ENCODE measurements at places on chromosomes 5 and 9.

- no peak for DNase-seq
Measured at GRCh38 chr9:93205896-93206575, 22.1 kb downstream of the WNK2 start.

DNA sequence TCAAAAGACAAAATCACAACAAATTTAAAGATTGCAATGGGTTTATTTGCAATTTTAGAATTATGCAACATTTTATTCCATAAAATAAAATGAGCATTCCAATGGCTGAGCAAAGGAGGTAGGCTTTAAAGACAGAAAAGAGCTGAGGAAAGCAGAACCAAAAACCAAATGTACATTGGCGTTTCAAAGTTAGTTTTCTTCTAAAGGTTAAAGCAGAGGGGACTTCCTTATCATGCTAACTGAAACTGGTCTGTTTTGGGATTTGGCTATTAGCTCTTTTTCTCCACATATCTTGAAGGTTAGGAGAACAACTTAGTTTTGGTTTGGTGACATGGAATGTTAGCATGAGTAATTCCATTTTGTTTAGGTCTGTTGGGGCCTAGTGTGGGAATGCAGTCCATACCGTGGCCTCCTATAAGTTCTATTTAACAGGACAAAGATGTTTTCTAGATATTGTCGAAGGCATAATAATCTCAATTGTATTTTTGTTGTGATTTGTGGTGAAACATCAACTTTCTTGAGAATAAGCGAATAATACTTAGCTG, 20.3 kb downstream of the DCP2 start:
- DNase-seq, result no peak

DNA sequence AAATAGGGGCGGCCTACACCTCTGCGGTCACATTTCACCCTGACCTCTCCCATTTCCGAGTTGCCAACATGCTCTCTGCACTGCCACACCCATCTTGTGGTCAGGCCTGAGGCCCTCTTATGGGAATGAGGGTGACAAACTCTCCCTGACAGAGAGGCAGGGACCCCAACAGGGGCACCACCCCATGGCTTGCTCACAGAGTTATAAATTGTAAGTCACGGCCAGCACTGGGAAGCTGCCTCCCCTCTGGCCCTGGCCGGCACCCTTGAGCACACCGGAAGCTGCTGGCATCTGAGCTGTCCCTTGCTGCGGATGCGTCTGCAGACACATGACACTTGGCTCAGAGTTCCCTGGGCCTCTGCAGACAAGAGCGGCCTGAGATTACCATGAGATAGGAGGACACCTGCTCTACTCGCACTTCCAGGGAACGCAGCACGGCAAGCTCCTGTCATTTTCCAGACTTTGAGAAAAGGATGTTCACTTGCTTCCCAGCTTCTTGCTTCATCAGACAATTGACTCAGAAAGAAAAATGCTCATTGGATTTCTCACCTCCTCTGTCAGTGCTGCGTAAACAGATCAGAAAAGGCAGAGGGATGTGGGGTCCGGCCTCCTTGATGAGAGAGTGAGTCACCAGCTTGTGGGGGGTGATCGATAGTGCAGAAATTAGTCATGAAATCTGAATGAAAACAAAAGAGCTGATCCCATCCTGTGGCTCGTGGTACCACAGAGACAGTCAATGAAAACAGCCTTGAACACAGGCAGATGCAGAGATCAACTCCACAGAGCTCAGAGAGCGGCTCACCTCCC, 269.8 kb downstream of the SYK start:
- DNase-seq, result no peak

DNA sequence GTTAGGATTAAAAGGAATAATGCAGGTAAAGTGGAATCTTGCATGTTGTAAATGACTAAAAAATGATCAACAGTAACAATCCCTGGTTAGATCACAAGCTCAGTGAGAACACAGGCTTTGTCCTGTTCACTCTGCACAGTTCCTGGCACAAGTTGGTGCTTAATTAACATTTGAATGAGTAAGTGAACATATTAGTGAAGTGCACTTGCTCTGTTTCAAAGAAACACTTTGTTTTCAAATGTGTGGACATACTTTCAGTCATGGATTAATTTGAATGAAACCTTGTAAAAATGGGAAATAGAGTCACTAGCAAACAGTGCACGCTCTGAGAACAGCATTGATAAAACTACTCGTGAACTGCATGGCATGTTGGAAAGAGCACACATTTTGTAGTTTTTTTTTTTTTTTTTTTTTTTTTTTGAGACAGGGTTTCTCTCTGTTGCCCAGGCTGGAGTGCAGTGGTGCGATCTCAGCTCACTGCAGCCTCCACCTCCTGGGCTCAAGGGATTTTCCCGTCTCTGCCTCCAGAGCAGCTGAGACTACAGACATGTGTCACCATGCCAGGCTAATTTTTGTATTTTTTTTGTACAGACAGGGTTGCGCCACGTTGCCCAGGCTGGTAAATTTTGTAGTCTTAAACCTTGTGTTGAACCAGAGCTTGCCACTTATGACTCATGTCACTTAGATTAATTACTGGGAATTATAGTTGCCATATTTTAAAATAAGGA, 159.9 kb downstream of the LURAP1L start:
- no peak for DNase-seq

GRCh38 chr5:90134381-90134780, 275.2 kb downstream of the CETN3 start:
- DNase-seq, result no peak

DNA sequence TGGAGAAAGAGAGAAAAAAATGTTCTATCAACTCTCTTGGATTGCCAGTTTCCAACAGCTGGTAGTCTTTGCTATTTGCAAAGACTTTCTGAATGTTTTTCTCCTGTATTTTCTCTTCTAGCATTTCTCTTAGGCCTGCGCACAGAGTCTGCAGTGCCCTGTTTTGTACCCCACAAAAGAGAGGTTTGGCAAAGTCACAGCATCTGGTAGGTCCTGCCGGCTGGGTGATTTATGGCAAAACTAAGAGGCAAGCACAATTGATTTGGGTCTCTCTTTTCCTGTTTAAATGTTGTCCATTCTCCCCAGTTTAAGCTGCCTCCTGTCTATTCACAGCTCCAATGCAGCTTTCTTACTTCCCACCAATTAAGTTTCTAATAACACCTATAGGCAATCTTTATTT, 193.9 kb downstream of the TRPM3 start:
- no peak for DNase-seq

- peak; percentile 47 for DNase-seq
Measured at GRCh38 chr5:175718401-175719108, 60.7 kb downstream of the HRH2 start.

- no peak for DNase-seq
Measured at GRCh38 chr5:80127116-80127552, 92.0 kb downstream of the THBS4 start.
